ENCODE measurements at places on chromosomes 16 and 17.

DNA sequence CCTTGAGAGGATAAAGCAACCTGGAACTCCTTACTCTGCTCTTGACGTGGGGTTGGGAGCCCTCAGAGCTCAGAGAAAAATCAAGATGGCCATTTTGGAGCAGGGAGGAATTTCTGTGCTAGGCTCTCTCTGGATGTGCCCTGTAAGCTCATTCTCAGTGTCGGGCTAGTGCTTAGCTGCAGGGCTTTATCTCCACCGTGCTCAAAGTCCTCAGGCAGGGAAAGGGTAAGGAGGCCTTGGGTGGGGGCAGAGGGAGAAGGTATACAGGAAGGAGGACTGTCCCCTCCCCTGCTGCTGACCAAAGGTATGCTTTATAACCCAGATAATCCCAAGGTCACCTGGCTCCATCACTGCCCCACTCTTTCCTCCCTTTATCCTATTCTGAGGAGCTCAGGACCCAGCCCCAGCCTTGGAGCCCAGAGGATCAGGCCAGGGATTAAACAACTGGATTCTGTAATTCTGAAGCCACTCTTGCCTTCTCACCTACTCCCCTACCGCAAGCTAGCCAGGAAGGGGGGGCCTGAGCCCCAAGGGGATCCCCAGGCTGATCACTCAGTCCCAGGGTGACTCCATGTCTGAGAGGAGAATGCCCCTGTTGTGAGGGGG lies 1.1 kb downstream of the DHRS11 start:
- no peak for DNase-seq

GRCh38 chr17:39738983-39739884 lies 1.5 kb downstream of the GRB7 start:
- no peak for DNase-seq

DNA sequence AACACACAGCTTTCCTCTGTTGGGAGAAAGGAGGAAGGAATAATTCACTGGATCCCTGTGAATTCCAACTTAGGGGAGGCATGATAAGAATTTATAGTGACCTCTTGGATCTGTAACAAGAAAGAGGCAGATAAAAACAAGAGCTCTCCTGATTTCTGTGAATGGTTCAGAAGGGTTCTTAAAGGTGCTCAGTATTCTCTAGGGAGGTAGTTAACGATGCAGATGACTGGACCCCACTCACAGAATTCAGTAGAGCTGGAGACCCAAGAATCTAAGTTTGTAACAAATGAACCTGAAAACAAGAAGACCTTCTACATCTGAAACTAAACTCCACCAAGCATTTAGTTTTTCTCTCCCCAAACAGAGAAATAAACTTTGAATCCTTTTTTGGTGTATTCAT lies 8.6 kb downstream of the ZNRF1 start:
- DNase-seq: no peak

DNA sequence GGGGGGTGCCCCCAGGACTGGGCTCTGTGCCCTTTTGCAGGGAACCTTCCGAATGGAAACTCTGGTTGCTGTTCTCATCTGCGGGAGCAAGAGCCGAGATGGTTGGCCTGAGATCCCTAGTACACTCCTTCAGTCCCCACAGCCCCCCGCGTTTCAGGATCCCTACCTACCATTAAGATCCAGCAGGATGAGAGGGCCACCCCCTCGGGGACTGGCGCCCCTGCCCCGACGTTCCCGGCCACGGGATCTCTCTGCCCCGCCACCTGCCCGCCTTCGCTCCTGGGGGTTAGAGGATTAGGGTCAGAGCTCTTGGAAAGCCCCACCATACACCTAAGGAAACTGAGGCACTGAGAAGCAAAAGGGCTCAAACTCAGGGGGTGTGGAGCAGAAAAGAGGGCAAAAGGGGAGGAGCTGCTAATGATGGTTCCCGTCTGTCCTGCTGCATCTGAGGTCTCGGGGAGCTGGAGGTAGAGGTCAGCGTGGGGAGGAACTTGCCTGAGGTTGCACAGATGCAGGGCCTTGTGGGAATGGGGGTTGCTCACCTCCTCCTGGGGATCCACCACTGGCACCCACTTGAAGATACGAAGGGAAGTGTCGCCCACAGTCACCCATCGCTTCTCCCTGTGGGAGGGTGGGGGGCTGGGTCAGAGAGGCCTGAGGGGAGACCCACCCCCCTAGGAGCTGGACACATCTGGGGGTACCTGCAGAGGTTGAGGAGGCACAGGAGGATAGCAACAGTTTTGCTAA lies 1.0 kb downstream of the BCL7C start:
- DNase-seq: no peak

DNA sequence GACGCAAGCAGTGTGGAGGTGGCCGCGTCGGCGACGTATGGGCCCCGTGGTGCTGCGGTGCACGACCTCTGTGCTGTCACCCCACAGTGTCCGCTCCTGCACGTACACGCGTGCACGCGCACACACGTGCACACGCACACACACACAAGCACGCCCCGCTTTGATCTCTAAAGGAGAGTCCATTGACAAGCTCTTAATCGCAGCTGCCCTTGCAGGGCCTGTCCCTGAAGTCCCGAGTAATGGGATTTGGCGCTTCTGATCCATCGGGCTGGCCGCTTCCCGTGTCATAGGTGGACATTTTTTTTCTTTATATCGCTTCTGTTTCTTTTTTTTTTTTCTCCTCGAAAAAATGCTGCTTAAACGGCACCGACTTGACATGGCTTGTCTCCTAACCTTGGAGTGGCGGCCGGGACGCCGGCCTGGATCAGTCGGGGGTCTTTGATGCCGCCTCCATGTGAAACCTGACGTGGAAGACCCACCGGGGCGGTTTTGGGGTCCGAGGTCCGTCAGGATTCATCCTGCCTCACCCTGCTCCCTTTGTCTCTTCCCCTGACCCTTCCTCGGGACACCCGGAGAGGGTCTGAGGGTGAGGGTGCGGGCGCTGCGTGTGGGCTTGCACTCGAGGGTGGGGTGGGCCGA lies 8.3 kb upstream of the AXIN1 start:
- no peak for DNase-seq

GRCh38 chr17:79785017-79785899 lies 7.3 kb downstream of the CBX2 start:
- DNase-seq: no peak

DNA sequence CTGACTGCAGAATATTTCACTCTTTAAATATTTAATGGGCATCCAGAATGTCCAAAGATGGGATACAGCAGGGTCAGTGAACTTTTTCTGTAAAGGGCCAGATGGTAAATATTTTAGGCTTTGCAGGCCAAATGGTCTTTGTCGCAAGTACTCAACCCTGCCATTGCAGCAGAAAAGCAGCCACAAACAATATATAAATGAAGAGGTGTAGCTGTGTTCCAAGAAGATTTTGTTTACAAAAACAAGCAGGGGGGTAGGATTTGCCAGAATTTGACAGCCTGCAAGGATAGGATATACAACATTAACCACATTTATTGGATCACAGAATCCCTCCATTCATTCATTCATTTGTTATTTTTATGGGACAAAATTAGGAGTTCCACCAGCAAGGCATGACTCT lies 435.0 kb upstream of the DYNLRB2 start:
- no peak for DNase-seq

DNA sequence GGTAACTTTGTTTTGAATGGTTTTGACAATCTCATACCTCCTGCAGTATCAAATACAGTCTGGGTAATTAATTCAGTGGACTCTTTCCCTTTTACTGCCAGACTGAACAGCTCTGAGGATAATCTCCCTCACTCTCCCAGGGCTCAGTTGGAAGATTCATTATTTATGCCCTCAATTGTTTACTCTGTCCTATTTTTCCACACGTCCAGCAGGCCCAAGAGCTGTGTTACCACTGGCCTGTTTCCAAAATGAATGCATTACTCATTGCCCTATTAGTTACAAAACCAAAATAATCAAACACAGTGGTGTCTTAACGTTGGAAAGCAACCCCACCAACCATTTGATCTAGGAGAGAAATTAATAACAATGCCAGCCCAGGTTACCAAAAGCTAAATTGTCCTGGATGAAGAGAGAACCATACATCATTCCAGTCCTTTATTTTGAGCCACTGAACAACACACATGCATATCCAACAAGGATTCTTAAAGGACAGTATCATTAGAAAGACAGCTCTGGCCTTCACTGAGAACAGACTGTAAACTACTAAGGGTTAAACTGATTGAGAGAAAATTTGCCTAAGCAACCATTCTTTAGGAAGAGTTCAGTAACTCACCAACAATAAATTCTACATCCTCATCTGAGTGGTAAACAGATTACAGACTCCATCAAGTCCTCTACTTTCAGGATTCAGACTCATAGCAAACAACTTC lies 34.5 kb downstream of the FAM222B start:
- no peak for DNase-seq

DNA sequence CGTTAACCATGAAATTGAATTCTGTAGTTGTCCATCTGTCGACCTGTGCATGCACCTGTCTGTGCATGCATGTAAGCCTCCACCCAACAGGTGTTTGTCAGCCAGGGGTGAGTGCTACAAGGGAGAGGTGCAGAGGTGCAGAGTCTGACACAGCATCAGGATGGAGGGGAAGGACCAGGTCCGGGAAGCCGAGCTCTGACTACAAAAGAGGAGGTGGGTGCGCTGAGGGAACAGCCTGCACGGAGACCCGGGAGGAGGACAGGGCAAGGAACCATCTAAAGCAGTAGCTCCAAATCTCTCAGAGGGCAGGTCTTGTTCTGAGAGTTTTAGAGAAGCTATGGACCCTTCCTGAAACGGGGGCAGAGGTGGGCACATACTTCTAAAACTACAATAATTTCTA lies 54.1 kb downstream of the B9D1 start:
- no peak for DNase-seq

GRCh38 chr17:4497101-4497824 lies 1.4 kb upstream of the SPNS2 start:
- DNase-seq: no peak

DNA sequence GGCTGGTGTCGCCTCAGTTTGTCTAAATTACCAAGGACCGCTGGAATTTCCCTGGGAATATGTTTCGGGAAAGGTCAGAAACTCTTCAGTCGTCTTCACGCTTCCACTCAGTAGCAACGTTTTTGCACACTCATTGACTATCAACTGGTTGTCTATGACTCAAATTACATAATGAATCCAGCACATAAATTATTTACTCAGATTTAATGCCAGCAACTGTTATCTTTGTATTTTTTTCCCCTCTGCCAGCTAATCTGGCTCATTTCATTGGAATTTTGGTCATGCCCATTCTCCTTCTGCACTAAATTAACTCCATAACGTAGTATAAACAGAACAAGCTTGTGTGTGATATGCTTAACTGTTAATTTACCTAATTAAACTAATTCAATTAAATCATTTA lies 372.7 kb upstream of the ZFHX3 start:
- DNase-seq: no peak

DNA sequence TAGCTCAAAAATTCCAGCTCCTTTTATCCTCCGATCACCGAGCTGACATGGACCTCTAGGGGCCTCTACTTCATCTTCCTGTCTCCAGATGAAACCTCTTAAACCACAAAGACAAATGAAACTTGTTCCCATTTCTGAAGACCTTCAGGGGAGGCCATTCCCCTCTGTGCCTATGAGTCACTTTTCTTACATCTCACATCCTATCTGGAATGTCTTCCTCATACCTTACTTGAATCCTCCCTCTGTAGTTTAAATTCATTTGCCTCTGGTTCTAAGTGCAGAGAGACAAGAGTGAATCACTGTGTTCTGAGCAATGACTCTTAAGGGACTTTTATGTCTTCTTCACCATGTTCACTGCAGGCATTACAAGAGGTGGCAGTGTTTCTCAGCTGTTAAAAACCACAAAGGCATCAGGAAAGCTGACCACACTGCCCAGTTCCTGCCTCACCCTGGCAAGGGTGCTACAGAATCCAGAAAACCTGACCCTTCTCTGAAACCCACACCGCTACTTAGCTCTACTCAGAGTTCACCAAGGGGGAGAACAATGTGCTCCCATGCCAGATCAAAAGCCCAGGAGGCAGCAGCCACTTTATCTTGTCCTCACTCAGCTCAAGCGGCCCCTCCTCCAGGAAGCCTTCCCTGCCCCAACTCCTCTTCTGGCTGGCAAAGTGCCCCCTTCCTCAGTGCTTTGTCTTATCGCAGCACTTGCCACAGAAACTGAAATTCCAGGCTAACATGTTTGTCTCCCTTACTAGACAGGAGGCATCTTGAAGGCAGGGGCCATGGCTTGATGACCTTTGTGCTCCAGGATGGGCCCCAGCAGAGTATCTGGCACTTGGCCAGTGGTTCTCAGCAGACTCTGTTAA lies 6.4 kb downstream of the CUEDC1 start:
- DNase-seq: no peak

GRCh38 chr17:77898521-77899434 lies 59.7 kb upstream of the TNRC6C start:
- no peak for DNase-seq

GRCh38 chr17:49873466-49873865 lies 25.6 kb upstream of the TAC4 start:
- no peak for DNase-seq

GRCh38 chr16:77308163-77308561 lies 109.0 kb downstream of the SYCE1L start:
- no peak for DNase-seq

DNA sequence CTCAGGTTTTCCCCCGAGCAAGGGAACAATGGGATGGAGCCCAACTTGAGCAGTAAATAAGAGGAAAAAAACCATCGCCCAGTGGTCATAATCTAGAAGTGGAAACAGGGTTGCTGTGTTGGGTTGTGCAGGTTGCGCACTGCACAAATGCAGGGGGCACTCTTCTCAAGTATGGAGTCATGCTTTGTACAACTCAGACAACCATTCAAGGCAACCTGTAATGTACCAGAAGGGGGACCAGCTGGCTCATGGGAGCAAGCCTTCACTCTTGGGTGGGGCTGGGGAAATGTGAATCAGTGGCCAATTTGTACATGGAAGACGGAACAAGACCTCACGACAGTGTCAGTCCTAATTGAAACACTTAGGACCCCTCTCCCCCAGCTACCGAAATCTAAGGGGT lies 23.9 kb upstream of the LITAF start:
- DNase-seq: no peak

GRCh38 chr17:10316801-10317542 lies 55.8 kb downstream of the MYH13 start:
- no peak for DNase-seq

DNA sequence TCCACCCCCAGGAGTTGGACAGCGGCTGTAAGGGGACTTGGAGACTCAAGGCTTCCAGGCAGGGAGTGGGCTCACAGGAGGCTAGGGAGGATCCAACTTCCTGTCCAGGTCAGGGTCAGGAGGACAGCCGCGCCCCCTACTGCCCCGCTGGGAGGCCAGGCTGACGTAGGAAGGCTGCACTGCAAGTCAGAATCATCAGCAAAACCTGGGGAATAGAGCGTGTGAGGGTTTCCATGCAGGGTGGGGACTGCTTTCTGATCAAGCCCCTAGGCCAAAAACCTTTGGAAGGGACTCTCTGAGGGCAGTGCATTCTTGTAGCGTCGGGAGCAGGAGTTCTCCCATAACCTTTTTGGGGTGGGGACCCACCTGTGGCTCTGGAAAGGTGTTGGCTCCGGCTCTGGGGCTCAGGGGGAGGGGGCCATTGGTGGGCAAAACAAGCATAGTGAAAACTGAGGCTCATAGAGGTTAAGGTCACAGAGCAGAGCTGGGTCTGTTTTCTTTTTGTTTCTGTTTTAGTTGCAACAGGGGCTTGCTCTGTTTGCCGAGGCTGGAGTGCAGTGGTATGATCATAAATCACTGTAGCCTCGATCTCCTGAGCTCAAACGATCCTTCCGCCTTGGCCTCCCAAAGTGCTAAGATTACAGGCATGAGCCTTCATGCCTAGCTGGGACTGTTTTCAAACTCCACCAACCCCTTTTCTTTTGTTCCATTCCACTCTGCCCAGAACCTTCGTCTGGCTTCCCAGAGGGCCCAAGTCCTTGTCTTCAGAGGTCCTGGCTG lies 22.1 kb downstream of the RAI1 start:
- no peak for DNase-seq

GRCh38 chr17:39739885-39740356 lies 2.2 kb downstream of the GRB7 start:
- DNase-seq: no peak
